RWPE1 (cell line): ENCODE measurements at places on chromosomes 16 and 17.

- DNase-seq: no peak
These were observed 8.4 kb downstream of the HNF1B start for GRCh38 chr17:37736428-37736827.

DNA sequence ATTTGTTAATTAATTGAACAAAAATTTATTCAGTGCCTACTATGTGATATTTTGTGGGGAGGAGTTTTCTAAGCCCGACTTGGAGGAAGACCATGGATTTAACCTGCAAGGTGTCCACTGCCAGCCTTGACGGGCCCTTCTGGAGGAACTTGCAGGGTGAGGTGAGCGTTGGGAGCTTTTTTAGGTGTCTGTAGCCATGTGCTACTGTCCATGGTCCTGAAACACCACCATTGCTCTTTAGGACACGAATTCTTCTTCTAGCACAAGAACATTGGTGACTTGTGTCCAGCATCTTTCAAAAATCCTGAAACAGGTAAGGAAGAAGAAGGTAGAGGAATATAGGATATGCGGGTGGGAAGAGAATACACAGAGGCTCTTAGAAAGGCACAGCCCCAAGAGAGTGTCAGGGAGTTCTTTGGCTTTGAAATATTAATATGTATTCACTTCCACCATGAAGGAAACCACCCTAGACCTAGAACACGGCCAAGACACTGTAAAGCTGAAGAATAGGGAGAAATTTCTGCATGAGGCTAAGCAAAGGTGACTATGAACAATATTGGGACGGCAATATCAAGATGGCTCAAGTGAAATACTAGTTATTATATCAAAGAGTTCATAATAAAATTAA is 27.9 kb upstream of the OR4D1 start:
- peak; percentile 41 for DNase-seq

DNA sequence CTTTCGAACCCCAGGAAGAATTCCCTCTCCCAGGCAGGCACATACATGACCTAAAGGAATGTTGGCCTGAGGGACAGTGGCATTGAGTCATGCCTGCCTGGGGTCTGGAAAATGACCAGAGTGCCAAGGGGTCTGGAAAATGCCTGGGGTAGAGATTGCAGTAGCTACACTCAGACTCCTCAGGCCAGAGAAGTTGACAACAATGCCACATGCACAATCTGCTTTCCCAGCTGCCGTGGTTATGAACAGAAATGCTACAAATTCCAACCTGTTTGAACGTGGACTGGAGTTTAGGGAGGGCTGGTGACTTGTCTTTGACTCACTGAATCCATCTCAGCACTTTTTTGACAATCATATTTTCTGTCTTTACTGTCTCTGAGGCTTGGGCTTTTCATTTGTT is 250.0 kb downstream of the ABCC12 start:
- peak; percentile 71 for DNase-seq

GRCh38 chr16:72457243-72457940 is 285.4 kb upstream of the PMFBP1 start:
- no peak for DNase-seq

DNA sequence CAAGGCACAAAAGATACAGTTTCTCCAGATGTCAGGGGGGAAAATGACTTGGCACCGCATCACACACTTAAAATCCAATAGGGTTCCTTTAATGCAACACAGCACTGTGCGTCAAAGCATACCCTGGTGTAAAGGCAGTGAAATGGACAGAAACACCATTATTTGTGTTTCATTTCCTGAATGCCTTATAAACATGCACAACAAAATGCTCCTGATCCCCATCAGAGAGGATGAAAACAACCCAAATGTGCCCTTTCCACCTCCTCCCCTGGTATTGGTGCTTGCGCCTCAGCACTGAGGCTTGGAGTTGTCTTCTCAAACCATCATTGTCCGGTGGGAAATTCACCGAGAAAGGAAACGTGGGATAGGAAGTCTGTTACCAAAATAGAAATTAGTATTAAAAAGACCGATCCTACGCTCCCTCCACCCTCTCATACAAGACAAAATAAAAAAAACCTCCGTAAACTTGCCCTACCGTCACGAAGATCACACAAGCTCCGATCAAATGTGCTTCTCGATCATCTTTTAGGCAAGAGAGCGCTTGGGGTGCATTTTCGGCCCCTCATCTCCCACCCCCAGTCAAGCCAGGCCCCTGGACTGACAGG is 722 bp downstream of the CDC27 start:
- peak; percentile 26 for DNase-seq

GRCh38 chr17:44097110-44097958 is 26.1 kb downstream of the HDAC5 start:
- no peak for DNase-seq

GRCh38 chr16:13543850-13544249 is 376.1 kb upstream of the ERCC4 start:
- no peak for DNase-seq

DNA sequence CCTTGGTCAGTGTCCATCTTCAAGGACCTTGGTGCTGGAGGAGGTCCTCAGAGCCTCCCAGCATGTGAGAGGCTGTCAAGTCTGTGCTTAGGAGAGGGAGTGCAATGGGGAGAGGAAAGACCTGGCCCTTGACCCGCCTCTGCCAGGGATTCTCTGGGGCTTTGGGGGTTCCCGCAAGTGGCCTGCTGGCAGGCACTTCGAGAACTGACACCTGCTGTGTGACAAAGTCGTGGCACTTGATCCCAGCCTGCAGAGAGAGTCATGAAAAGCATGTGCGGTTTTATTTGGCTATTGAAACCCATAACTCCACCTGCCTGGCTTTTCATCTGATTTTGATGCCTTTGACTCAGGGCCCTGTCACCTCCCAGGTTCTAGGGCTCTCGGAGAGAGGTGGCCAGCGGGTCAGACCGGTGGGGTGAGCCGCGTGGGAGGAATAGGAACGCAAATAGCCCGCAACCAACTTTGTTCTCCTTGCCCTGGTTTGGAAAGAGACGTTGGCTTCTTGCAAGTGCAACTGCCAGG is 42.8 kb upstream of the GSE1 start:
- DNase-seq: no peak

- no peak for DNase-seq
These were observed 67.8 kb downstream of the C16orf78 start for GRCh38 chr16:49441366-49441780.

DNA sequence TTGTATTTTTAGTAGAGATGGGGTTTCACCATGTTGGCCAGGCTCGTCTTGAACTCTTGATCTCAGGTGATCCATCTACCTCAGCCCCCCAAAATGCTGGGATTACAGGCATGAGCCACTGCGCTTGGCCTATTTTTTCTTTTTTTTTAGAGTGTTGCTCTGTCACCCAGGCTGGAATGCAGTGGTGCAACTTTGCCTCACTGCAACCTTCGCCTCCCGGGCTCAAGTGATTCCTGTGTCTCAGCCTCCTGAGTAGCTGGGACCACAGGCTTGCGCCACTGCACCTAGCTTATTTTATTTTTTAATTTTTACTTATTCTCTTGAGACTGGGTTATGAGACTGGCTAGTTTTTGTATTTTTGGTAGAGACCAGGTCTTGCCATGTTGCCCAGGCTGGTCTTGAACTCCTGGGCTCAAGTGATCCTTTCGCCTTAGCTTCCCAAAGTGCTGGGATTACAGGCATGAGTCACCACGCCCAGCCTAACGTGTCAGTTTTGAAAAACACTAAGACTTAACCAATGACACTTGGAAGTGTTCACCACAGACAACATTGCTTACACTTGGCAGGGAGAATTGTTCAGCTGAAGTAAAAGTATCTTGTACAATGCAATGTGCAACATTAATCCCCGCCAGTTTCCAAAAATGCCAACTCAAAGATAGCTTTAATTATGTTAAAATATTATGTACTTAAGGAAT is 26.9 kb downstream of the ATAD5 start:
- DNase-seq: no peak

- DNase-seq: no peak
These were observed 58.3 kb downstream of the CYB561 start for GRCh38 chr17:63387656-63388340.

- no peak for DNase-seq
These were observed 13.9 kb downstream of the NXPH3 start for GRCh38 chr17:49589577-49589927.

DNA sequence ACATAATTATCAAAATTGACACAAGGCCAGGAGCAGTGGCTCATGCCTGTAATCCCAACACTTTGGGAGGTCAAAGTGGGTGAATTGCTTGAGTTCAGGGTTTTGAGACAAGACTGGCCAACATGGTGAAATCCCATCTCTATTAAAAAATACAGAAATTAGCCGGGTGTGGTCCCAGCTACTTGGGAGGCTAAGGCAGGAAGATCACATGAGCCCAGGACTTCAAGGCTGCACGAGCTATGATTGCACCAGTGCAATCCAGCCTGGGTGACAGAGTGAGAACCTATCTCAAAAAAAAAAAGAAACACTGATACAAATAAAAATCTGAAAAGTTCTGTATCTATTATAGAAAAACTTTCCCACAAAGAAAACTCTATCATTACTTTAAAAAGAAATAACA is 15.5 kb downstream of the MYH10 start:
- DNase-seq: no peak

GRCh38 chr17:4643676-4644075 is 2.2 kb upstream of the ALOX15 start:
- no peak for DNase-seq

DNA sequence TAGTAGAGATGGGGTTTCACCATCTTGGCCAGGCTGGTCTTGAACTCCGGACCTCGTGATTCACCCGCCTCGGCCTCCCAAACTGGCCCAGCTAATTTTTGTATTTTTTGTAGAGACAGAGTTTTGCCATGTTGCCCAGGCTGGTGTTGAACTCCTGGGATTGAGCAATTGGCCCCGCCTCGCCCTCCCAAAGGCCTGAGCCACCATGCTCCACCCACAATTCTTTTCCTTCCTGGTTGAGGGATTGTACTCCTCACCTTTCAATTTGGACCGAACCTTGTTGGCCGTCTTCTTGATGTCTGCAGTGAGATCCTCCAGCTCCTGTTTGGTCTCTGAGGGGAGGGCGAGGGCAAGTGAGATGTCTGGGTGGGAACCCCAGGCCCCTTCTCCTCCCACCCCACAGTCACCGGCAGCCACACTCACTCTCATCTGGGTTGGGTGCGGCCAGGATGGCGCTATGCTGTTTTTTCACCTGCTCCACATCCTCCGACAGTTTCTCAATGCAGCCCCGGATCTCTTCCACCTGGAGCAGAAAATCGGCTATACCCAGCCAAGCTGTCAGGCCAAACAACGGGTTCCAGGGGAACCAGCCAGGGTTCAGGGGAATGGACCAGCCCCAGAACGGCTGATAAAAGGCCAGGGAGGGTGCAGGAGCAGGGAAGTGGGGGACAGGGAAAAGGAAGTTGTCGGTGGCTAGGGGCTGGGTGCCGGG is 9.6 kb downstream of the STX1B start:
- DNase-seq: no peak

GRCh38 chr16:84040823-84041820 is 1.5 kb downstream of the SLC38A8 start:
- DNase-seq: peak; percentile 38

DNA sequence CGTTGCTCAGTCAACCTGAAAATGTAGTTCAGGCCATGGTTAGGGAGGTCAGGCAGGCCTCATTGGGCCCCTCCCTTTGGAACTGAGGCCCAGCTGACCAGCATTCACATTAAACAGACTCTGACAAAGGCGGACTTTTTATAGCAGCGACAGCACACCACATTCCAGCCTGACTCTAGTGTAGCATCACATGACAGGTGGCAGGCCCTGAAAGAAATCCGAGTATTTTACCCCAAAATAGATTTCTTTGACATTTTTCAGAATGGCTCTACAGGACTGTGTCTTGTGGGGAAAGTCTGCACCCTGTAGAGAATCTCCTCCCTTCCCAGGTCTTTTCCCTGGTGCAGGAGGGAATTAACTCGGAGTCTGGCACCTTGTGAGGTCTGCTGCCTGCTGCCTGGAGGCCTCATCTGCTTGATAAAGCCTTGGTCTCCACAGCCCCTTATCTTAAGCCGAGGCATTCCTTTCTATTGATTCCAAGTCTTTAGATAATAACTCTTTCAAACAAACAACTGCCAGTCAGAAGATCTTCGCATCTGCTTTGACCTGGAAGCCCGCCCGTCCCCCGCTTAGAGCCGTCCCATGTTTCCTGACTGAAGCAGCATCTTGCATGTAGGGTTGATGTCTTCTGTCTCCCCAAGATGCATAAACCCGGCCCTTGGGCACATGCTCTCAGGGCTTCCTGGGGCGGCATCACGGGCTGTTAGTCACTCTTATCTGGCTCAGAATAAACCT is 44.0 kb upstream of the CAPN15 start:
- DNase-seq: no peak

GRCh38 chr17:78884148-78884825 is 18.7 kb downstream of the CEP295NL start:
- no peak for DNase-seq

- DNase-seq: no peak
These were observed 46.6 kb downstream of the HOXB1 start for GRCh38 chr17:48484256-48484655.

- DNase-seq: no peak
These were observed 120.3 kb downstream of the MRM1 start for GRCh38 chr17:36721560-36722120.

DNA sequence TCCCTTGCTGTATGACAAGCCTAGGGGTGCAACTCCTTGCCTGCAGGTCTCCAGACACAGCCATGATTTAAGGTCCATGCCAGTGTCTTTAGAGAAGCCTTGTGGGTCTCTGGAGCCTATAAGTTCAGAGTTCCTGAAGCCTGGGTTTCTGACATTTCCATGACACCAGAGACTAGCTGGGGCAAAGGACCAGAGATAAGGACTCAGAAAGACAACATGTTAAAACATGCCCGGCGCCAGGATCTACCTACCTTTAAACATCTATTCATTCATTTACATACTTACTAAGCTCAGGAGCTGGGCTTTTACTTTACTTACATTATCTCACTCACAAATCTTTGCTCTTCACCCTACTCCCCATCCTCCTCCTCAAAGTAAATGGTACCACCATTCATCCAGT is 1.5 kb downstream of the MRPL27 start:
- peak; percentile 53 for DNase-seq

DNA sequence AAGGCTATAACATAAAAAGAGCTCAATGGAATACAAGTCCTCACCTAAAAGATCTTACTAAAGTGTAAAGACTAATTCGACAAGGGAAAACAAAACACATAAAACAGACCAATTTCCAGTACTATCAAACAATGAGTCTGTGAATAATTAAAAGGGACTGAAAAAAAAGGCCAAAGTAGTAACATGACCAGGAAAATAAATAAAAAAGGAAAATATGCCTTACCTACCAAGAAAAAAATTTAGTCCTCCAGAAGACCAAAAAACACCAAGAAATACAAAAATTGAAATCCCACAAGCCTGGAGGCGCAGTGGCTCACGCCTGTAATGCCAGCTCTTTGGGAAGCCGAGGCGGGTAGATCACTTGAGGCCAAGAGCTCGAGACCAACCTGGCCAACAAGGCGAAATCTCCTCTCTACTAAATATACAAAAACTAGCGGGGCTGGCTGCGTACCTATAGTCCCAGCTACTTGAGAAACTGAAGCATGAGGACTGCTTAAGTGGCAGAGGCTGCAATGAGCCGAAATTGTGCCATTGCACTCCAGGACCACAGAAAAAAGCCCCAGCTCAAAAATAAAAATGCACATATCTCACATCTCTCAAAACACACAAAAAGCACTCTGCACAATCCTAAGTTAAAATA is 60.8 kb downstream of the TEX14 start:
- DNase-seq: no peak

- no peak for DNase-seq
These were observed 1.6 kb downstream of the SGCA start for GRCh38 chr17:50167371-50167770.
